ENCODE measurements at places on chromosomes 11 and 22. TPM values are rescaled to one million over a fixed set of nuclear protein-coding genes. Genes with fewer than 3 reads are reported as not detected.

DNA sequence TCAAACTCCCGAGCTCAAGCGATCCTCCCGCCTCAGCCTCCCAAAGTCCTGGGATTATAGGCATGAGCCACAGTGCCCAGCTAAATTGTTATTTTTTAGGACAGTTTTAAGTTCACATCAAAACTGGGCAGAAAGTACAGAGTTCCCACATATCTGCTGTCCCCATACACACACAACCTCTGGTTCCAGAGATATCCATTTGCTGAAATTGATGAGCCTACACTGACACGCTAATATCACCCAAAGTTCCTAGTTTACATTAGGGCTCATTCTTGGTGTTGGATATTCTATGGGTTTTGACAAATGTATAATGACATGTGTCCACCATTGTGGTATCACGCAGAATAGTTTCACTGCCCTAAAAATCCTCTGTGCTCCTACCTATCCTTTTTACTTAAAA lies 2.7 kb upstream of the SEC14L4 start:
- no peak overlapping the region for H3K27ac ChIP-seq
- H3K4me1 ChIP-seq: no peaks in the 10 kb centered on the region
- peaks cover 11% of the 10 kb centered on the region for H3K27me3 ChIP-seq
- H3K36me3 ChIP-seq: no peaks in the 10 kb centered on the region
- H3K4me3 ChIP-seq: no peak overlapping the region

DEPDC7 gene
- total RNA-seq: 2.9 TPM

GRCh38 chr22:50701076-50701419 lies 28.4 kb downstream of the SHANK3 start:
- no peak overlapping the region for H3K4me3 ChIP-seq
- H3K36me3 ChIP-seq: no peaks in the 10 kb centered on the region
- H3K27ac ChIP-seq: no peak overlapping the region
- peaks cover 15% of the 10 kb centered on the region for H3K4me1 ChIP-seq
- H3K27me3 ChIP-seq: no peaks in the 10 kb centered on the region

MAPK8IP2 gene
- total RNA-seq: 2.8 TPM

P4HA3 gene
- 6.1 TPM for total RNA-seq

- peaks cover 3% of the 10 kb centered on the region for H3K27me3 ChIP-seq
- H3K36me3 ChIP-seq: no peaks in the 10 kb centered on the region
- H3K4me3 ChIP-seq: no peak overlapping the region
- DNase-seq: no peak
- H3K4me1 ChIP-seq: peaks cover 9% of the 10 kb centered on the region
- no peak overlapping the region for H3K27ac ChIP-seq
These were observed 118.2 kb upstream of the BLID start for GRCh38 chr11:122234257-122234656.

HMOX1 gene
- total RNA-seq: 44.3 TPM

- peaks cover 4% of the 10 kb centered on the region for H3K4me1 ChIP-seq
- H3K27ac ChIP-seq: no peak overlapping the region
- no peak for DNase-seq
- H3K27me3 ChIP-seq: no peaks in the 10 kb centered on the region
- no peak overlapping the region for H3K4me3 ChIP-seq
These were observed 18.5 kb downstream of the MMP13 start for GRCh38 chr11:102936864-102937509.

OR2D2 gene
- total RNA-seq: not detected

ADM gene
- 239 TPM for total RNA-seq

DNA sequence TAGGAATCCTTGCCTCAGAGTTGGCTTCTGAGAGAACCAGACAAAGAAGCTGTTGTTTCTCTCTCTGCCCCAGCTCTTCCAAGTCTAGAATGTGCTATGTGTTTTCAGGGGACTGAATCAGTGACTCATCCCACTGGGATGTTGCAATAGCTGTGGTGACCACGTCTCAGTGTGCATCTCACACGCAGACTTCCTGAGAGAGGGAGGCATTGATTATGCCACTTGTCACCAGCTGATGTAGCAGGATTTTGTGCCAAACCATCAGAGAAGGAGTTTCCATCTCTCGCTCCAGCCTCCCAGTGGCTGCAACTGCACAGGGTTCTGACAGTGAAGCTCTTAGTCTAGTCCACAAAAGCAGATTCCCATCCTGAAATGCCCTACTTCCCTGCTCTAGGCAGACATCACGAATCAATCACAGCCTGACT lies 455.8 kb downstream of the MIAT start:
- H3K4me1 ChIP-seq: peaks cover 74% of the 10 kb centered on the region
- no peaks in the 10 kb centered on the region for H3K36me3 ChIP-seq
- H3K4me3 ChIP-seq: no peak overlapping the region
- H3K27ac ChIP-seq: peak overlapping the region; percentile 90
- H3K27me3 ChIP-seq: no peaks in the 10 kb centered on the region

DNA sequence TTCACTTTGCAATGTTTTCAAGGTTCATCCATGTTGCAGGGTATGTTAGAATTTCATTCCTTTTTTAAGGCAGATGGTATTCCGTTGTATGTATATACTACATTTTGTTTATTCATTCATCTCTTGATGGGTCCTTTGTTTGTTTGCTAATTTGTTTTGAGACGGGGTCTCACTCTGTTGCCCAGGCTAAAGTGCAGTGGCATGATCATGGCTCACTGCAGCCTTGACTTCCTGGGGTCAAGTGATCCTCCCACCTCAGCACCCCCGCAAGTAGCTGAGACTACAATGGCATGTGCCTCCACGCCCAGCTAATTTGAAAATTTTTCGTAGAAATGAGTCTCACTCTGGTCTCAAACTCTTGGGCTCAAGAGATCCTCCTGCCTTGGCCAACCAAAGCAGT lies 6.2 kb downstream of the UVRAG start:
- H3K27me3 ChIP-seq: no peaks in the 10 kb centered on the region
- peaks cover 30% of the 10 kb centered on the region for H3K4me1 ChIP-seq
- no peak overlapping the region for H3K4me3 ChIP-seq
- DNase-seq: no peak
- no peak overlapping the region for H3K27ac ChIP-seq

GRCh38 chr11:18019650-18020049 lies 6.8 kb upstream of the SERGEF start:
- H3K27ac ChIP-seq: no peak overlapping the region
- no peaks in the 10 kb centered on the region for H3K36me3 ChIP-seq
- H3K4me1 ChIP-seq: peaks cover 3% of the 10 kb centered on the region
- peaks cover 26% of the 10 kb centered on the region for H3K27me3 ChIP-seq
- H3K4me3 ChIP-seq: no peak overlapping the region

GRCh38 chr11:70466154-70466553 lies 67.8 kb downstream of the CTTN start:
- H3K4me1 ChIP-seq: no peaks in the 10 kb centered on the region
- peaks cover 28% of the 10 kb centered on the region for H3K27me3 ChIP-seq
- no peaks in the 10 kb centered on the region for H3K36me3 ChIP-seq
- no peak for DNase-seq

DNA sequence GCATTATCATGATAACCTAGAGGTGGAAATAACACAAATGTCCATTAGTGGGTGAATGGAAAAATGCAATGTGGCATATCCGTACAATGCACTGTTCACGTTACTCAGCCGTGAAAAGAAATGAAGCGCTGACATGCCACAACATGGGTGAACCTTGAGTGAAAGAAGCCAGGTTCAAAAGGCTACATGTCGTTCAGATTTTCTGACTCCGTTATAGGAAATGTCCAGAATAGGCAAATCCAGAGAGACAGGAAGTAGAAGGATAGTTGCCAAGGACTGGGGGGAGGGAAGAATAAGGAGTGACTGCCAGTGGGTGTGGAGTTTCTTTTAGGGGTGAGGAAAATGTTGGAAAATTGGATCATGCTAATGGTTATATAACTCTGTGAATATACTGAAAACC lies 133.8 kb downstream of the ATXN10 start:
- DNase-seq: no peak
- H3K27ac ChIP-seq: peak overlapping the region; percentile 53
- peaks cover 22% of the 10 kb centered on the region for H3K36me3 ChIP-seq

STX3 gene
- 16.5 TPM for total RNA-seq

TCN2 gene
- total RNA-seq: 58.1 TPM

OOSP4A gene
- not detected for total RNA-seq

GRCh38 chr22:42116848-42117424 lies 13.7 kb downstream of the CYP2D6 start:
- H3K4me3 ChIP-seq: no peak overlapping the region
- H3K27ac ChIP-seq: no peak overlapping the region
- DNase-seq: no peak

DNA sequence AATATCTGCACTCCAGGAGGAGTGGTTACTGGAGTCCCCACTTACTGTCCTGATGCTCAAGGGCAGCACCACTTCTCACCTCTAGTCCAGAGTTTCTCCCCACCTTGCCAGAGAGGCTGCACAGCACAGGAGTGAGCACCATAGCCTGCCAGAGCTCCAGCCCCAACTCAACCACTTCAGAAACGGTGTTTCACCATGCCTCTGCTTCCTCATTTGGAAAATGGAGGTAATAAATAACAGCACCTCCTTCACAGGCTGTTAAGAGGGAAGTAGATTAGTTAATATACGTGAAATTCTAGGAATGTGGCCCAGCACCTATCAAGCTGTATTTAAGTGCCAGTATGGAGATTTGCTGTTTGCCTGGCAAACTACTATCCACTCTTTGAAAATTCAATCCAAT lies 63.0 kb downstream of the GALNT18 start:
- H3K4me1 ChIP-seq: no peaks in the 10 kb centered on the region
- H3K36me3 ChIP-seq: peaks cover 11% of the 10 kb centered on the region
- DNase-seq: no peak
- H3K4me3 ChIP-seq: no peak overlapping the region
- H3K27me3 ChIP-seq: no peaks in the 10 kb centered on the region

DNA sequence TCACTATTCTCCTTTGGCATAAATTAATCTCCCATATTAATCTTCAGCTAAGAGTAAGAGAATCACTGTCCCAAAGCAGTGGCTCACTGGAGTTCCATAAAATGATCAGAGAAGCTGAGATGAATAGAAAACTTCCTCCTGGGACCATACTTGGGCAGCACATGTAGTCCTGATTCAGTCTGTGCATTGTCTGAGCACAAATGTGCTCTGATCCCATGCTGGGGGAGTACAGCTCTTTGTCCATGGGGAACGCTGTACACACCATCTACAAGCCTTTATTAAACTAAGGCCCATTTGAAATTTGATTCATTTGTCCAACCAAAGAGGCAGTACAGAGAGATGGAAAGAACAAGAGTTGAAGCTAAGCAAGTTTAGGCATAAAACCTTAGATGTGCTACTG lies 147.4 kb upstream of the PGR start:
- H3K27ac ChIP-seq: no peak overlapping the region
- H3K36me3 ChIP-seq: no peaks in the 10 kb centered on the region
- no peaks in the 10 kb centered on the region for H3K4me1 ChIP-seq
- DNase-seq: no peak
- H3K27me3 ChIP-seq: peaks cover 3% of the 10 kb centered on the region

DNA sequence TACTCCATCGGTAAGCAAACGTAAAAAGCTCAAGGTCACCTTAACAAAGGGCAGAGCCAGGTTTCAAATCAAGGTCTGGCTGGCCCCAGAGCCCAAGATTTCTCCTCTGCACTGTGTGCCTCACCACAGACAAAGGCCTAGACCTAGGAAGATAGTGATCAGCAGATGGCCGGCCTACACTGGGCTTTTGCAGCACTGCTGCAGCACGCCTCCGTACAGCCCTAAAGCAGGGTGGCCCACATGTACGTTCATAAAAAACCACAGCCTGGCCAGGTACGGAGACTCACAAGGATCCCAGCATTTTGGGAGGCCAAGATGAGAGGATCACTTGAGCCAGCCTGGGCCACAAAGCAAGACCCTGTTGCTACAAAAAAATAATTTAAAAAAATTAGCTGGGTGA lies 106.3 kb upstream of the PITPNB start:
- H3K36me3 ChIP-seq: peaks cover 8% of the 10 kb centered on the region
- no peaks in the 10 kb centered on the region for H3K27me3 ChIP-seq
- peaks cover 24% of the 10 kb centered on the region for H3K4me1 ChIP-seq
- no peak overlapping the region for H3K4me3 ChIP-seq

MGAT3 gene
- 9.4 TPM for total RNA-seq

DNA sequence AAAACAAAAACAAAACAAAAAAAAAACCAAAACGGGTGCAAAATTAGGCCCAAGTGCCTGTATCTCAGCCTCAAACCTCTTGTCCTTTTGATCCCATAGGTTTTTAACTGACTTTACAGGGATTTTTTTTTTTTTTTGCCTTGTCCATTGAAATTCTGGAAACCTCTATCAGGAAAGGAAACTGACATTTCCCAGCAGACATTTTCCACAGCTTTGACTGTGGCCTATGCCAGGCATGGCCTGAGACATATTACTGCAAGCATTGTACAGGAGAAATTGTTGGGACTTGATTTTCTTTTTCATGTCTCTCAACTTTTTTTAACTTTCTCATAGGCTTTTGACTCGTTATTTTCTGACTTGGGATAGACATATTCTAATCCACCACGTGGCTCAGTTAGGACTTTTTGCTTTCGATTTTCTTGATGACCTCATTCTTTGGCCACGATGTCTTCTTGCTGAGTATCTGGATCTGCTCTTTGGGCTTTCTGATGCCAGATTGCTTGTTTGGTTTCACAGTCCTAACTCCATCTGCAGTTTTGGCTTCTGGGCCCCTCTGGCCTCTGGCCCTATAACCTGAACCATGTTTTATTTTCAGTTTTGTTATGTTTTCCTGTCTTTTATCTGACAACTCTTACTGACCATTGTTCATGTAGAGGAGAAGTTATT lies 336.1 kb upstream of the C11orf87 start:
- H3K4me3 ChIP-seq: no peak overlapping the region
- no peaks in the 10 kb centered on the region for H3K36me3 ChIP-seq
- H3K4me1 ChIP-seq: no peaks in the 10 kb centered on the region
- no peak for DNase-seq
- H3K27me3 ChIP-seq: no peaks in the 10 kb centered on the region

Measured in osteocyte (in vitro differentiated cells).